Posterior vena cava (tissue), 2 donors: ENCODE measurements at places on chromosomes 3 and 15.

GRCh38 chr15:72203507-72203837, 5.9 kb upstream of the GRAMD2A start:
- DNase-seq, result no peak

GRCh38 chr3:141686466-141687291, 51.4 kb upstream of the RNF7 start:
- DNase-seq, result no peak

GRCh38 chr3:84109911-84110310, 848.9 kb upstream of the CADM2 start:
- no peak for DNase-seq

- no peak for DNase-seq
Observed at GRCh38 chr3:165827883-165828282, 9.3 kb downstream of the BCHE start.

DNA sequence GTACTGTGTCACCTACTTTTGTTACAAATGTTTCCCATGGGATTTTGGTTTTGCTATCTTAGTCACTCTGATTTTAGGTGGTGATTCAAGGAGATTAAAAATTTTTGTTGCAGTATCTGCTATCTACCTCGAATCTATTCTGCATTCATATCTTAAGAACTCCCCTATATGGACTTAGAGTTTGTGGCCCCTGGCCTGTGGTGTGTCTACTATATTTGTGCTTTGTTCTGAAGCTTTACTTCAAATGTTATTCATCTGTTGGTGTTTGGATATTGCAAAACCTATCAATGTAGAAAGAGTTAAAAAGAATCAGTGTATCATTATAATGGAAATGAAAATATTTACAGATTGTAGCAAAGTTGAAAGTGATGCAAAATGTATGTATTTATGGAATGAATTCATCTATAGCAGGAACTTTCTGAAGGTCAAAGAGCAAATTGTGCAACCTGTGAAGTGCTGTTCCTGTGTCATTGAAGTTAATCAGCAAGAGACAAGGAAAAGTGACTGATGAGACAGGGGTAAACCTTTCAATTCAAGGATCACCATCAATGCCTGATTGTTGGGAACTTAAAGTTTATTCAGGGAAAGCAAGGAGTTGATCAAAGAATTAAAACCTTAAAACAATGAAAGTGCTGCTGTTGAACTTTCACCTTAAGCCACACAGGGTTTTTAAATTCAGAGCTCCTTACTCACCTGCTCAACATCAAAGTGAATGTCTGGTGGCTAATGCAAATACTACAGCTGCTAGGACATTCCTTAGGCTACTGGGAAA, 71.0 kb downstream of the SLMAP start:
- DNase-seq, result no peak

DNA sequence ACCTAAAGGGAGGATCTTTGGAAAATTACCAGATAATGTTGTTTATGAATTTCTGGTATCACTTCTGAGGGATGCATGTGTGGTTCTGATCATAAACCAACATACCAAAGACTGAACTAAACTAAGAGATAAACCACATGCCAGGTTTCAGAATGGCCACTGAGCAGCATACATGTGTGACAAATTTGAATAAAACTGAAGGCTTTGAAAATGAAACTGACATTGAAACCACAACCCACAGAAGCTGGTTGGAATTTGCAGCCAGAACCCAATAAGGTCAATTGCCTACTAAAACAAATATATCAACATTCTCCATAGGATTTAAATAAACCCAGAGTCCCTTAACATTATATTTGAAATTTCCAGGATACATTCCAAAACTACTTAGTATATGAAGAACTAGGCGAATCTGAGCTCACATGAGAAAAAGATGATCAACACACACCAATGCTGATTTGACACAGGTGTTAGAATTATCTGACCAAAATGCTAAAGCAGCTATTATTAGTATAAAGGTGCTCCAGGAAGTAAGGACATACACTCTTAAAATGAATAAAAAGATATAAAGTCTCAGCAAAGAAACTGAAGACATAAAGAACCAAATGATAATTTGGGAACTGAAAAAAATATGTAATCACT, 125.0 kb downstream of the ZNF280D start:
- no peak for DNase-seq

DNA sequence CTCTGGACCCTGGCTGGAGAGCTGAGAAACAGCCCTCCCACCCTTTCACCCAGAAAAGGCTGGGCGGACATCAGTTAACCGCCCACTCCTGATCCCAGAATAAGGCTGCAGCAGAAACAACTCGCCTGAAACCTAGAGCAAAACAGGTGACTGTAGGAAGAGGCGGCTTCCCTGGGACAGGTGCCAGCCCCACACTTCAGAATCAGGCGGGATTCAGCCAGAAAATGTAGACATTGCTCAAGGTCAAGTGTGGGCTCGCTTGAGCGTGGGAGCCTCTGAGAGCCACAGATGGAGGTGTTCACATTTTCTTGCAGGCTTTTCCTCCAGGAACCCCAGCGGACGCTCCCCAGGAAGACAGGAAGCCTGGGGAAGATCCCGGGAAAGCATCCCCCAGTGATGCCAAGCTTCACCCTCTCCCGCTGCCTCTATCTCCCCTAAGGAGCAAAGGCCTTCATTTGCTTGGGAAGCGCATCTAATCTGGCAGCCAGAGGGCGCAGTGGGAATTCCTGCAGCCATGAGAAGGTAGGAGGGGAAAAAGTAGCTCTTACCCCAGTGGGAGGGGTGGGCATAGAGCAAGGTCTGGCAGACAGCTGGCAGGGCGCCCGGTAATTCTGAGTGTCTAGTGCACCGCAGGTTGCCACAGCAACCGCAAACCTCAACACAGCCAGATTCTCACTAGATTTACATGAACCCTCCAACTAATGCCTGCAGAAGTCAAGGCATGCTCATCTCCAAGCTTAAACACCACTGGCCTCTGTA, 77.7 kb downstream of the OCA2 start:
- DNase-seq, result peak; percentile 82

DNA sequence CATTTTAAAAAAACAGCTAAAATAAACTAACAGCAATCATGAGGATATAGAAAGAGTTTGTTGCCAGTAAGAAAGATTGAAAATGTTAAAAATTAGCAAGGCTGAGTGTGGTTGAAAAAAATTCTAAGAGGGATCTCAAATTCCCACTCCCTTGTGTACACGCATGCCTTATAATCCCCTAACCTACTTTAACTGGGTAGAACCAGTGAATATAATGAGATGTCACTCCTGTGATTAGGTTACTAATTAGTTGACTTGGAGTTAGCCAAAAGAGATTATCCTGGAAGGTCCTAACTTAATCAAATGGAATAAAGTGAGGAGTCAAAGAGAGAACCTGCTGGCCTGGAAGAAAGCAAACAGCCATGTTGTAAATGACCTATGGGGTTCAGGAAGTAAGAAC, 286.0 kb upstream of the TGFBR2 start:
- no peak for DNase-seq

- DNase-seq, result no peak
Observed at GRCh38 chr3:188006726-188007393, 147.1 kb upstream of the LPP start.

DNA sequence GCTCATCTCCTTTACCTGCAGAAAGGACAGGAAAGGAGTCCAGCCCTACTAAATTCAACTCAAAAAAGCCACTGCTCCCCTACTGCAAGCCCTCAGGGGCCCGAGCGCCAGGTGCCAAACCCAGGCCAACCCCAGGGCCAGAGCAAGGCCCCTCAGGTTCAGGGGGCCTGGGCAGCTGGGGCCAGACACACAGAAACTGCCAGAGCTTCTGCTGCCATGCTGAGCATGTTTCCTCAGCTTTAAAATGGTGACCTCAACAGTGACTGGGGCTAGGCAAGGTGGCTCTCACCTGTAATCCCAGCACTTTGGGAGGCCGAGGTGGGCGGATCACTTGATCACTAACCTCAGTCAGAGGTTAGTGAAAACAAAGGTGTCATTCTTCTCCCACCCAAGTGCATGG, 38.8 kb downstream of the KLHL25 start:
- peak; percentile 18 for DNase-seq

DNA sequence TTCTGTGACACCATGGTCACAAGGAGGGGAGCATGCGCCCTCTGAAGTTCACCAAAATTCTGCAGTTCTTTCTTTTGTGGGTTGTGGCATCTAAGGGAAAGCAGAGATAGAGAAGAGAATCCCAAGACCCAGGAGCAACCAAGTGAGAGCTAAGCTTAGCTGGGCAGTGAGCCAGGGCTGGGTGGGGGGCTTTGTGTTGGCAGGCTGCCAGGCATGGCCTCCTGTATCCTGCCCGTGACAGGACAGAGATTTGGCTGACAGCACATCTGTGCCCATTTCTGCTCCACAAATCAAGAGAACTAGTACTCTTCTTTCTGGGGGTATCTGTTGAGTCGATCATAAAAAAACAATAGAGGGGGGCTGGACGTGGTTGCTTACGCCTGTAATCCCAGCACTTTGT, 66.2 kb downstream of the NMNAT3 start:
- DNase-seq, result no peak

- DNase-seq, result peak; percentile 86
Observed at GRCh38 chr15:90829942-90830440, 38.4 kb upstream of the FURIN start.
